ENCODE measurements at places on chromosomes 7 and 10.

DNA sequence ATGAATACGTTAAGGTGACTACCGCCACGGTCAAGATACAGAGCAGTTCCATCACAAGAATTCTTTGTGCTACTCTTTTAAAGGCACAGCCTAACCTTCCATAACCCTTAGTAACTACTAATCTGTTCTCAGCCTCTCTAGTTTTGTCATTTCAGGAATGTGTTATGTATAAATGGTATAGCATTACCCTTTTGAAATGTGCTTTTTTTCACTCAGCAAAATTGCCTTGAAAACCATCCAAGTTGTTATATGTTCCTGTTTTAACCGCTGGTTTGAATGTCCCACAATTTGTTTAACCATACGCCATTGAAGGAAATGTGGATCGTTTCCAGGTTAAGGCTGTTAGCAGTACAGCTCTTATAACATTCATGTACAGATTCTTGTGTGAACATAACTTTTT is 32.0 kb downstream of the WAC start:
- DNase-seq, result no peak

GRCh38 chr7:152103691-152104090 is 78.2 kb downstream of the GALNT11 start:
- no peak for DNase-seq

DNA sequence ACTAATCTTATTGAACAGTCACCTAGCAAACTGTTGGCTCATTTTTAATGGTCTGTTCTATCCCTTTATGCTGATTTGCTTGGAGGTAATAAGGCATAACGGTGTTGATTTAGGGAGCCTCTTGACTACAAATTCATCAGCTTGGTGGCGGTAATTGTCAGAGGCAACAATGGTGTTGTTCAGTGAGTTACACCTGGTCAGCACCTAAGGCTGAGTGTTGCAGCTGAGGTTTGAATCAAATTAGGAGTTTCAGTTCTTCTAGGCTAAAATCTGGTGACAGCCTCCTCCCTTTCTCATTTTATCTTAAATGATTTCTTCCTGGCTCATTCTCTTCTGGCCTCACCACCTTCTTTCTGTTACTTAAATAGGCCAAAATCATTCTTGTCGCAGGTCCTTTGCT is 42.3 kb upstream of the SP8 start:
- no peak for DNase-seq

- DNase-seq, result no peak
Observed at GRCh38 chr10:83427101-83427500, 712.2 kb upstream of the GHITM start.

DNA sequence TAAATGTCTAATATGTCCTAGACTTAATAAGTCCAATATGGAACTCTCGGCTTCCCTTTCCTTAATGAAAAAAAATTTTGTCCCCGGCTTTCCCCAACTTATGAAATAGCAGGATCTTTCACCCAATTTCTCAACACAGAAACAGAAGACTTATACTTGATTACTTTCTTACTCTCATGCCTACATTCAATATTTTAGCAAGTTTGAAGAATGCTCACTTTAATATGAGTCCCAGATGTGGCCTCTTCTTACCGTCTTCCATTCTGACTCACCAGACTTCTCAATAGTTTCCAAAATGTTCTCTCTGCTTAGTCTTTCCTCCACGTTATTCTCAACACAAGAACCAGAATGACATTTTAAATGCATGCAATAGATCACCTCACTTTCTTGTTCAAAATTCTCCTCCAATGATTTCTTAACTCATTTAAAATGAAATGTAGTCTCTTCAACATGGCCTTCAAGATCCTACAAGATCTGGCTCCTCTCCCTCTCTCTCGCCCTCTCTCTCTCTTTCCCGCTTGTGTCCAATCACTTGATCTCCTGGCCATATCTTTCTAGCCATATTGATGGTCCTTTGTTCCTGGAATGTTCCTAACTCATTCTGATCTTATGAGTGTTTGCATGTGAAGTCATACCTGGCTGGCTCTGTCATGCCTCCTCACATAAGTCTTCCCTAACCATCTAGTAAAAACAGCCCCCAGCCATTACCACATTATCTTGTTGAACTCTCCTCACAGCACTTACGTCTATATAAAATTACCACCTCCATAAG is 119.7 kb upstream of the FAM3C start:
- no peak for DNase-seq

GRCh38 chr7:116187400-116187799 is 22.9 kb upstream of the TES start:
- DNase-seq, result no peak

DNA sequence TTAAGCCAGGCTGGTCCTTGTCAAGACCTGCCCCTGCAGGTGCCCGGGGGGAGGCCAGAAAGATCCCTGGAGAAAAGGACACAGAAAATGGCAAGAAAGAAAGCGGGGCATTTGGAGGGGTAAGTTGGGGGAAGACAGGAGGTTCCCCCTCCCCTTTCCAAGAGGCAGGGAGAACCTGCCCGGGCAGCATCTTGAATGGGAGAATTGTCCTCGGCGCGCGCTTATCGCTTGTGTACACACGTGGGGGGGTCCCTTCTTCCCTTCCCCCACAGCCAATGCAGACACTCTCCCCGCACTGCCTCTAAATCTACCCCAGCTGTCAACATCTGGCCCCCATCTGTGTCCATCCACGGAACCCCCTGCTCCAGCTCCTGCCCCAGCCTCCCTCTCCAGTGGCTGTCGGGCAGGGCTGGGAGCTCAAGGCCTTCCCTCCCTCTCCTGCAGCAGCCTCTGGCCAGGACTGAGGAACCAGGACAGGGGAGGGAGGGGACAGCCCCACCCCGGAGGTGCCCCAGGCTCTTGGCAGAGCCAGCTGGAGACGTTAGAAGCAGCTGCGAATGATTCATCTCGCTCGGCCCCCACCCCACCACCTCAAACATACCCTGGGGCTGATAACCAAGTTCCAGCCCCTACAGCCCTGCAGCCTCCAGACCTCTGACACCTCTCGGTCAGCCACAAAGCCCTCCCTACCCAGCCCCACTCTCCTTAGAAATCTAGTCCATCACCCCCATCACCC is 25.3 kb downstream of the EPHB4 start:
- no peak for DNase-seq

DNA sequence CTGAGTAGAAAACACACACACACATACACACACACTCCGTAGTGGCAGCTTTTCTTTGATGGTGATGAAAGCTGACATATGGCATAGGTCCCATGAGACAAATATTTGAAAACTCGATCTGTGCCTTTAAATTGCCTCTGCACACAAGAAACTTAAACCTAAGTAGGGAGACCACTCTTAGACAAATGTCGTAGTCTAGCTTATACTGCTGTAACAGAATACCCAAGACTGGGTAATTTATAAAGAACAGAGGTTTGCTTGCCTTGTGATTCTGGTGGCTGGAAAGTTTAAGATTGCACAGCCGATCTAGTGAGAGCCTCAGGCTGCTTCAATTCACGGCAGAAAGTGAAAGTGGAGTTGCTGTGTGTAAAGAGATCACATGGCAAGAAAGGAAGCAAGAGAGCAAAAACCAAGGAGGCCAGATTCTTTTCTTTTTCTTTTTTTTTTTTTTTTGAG is 489.4 kb upstream of the SORCS1 start:
- peak; percentile 16 for DNase-seq

- no peak for DNase-seq
Observed at GRCh38 chr7:106482091-106482490, 178.9 kb downstream of the CCDC71L start.

DNA sequence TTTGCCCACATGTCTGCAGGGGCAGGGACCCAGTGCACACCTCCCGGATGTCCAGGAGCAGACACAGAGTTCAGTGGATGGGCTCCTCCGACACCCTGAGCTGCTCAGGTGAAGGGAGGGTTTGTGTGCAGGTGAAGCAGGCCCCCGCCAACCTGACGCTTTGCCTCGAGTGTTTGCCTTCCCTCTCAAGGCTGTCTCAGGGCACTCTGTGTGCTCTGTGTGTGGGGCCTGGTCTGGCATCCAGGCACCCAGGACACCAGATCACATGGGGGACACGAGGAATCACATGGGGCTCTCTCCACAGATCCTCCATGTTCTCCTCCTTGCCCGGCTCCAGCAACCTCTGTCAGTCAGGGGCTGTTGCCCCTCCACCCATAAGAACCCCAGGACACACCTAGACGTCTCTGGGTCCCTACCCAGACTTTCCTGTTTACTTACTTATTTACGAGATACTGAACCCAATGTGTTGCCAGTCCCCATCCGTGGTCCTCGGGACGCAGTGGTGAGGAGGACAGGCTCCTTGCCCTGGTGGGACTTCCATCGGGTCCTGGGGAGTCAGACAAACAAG is 99.5 kb downstream of the HTR5A start:
- no peak for DNase-seq

DNA sequence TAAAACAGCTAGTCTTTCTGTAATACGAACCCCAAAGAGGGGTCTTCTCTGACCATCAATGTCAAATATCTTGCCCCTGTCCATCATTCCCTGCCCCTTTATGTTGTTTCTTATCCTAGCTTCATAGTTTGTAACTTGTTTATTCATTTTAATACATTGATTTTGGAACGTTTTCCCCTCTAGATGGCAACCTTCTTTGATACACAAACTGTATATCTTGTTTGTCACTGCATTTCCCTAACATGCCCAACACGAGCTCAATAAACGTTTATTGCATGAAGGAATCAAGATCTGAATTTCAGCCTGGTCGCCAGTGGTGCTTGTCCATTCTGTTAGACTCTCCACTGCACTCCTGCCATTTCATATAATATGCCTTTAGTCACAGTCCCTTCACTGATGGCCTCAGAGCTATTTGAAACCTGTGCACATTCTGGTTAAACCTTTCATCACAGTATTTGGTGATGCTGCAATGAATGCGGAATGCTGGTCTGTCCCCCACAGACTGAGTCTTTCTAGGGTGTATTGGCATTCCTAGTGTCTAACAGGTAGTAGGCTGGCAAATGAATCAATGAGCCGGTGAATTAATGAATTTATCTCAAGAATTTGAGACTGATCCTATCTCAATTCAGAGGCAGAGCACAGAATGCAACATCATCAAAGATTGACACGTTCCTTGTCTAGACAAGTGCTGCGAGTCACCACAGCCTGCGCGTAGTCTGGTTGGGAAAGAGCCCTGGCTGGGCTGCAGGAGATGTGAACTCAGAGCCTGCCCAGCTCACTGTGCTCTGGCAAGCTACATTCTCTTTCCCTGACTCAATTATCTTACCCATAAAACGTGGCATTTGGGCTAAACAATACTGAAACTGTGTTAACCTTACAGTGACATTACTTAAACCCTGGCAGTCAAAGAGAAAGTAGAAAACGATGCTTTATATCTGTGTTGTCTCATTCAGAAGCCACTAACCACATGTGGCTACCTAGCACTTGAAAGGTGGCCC is 55.2 kb upstream of the FRMD4A start:
- no peak for DNase-seq

GRCh38 chr7:95972523-95972922 is 200.2 kb downstream of the DYNC1I1 start:
- no peak for DNase-seq

GRCh38 chr10:86344281-86344680 is 22.3 kb downstream of the GRID1 start:
- DNase-seq, result no peak

DNA sequence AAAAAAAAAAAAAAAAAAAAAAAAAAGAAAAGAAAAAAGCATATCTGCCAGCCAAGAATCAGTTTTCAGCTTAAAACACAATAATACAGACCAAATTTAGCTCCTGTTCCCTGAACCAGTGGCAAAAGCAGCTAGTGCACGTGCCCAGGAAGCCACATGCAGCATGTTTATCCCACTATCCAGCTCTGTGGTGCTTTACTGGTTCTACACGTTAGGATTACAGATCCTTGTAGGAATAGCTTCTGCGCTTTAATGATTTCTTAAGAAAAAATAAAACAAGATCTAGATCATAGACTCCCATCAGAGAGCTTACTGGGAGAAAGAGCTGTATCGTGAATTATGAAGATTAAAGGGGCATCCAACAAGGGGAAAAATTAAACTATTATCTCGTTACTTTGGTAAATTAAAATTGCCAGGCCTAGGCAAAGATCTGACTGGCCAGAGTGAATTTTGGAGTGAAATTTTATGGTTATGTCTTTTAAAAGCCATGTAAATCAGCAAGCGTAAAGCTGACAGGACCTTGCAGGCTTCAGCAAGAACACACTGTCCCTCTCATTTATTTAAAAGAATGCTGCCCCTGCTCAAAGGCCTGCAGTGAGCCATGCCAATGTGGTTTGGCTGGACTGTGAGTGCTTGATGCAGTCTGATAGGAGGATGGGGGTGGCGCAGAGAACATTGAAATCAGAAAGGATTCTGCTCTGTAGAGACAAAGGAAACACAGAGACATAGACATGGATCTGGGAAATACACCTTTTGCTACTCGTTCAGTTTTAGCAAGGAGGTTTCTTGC is 177.3 kb upstream of the PHYHIPL start:
- DNase-seq, result no peak

- DNase-seq, result no peak
Observed at GRCh38 chr7:71613313-71613712, 481.4 kb downstream of the GALNT17 start.

DNA sequence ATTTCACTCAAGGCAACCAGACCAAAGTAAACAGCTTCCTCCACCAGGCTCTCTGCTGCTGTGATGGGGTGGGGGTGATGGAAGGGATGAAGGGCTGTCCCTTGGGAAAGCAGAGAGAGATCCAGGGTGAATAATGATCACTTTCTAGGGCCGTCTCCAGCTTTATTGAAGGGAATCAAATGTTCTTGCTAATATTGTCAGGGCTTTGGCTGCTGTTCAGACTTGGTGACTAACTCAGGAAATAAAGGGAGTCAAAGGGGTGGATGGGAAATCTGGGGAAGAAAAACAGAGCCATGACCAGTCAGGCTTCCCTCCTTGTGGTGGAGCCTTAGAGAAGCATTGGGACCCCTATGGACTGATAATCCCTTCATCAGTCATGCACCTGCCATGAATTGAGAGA is 196.2 kb upstream of the AGK start:
- no peak for DNase-seq

GRCh38 chr10:118850418-118851061 is 95.8 kb upstream of the CACUL1 start:
- DNase-seq, result peak; percentile 17

- DNase-seq, result no peak
Observed at GRCh38 chr7:80027611-80028173, 106.9 kb upstream of the GNAI1 start.

- no peak for DNase-seq
Observed at GRCh38 chr10:19944911-19945663, 128.9 kb downstream of the PLXDC2 start.

DNA sequence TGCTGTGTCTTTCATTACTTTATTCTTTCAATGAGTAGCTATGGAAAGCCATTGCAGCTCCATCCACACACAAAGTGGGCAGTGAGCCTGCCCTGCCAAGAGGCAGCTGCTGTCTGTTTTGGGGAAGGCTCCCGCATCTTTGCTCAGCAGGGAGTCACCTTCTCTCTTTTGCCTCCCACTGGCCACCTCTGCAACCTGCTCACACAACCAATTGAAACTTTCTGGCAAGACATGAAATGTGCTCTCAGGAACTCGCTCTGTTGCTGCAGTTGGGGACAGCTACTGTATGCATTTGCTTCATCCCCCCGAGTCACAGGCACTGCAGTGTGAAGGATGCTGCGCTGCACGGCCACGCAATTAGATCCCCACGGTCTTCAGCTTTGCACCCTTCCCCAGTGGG is 244.8 kb upstream of the NFE2L3 start:
- DNase-seq, result no peak

GRCh38 chr7:932651-932975 is 21.9 kb downstream of the ADAP1 start:
- DNase-seq, result no peak

GRCh38 chr10:94172332-94172731 is 178.6 kb downstream of the PLCE1 start:
- DNase-seq, result no peak

GRCh38 chr10:25508112-25508815 is 333.5 kb downstream of the GPR158 start:
- no peak for DNase-seq

- no peak for DNase-seq
Observed at GRCh38 chr10:133403359-133403758, 9.4 kb downstream of the MTG1 start.

Data from GM06990 (cell line).